NCI-H69 (cell line): ENCODE measurements at places on chromosomes 13 and 19.

GRCh38 chr13:91167706-91168385, 179.6 kb upstream of the MIR17HG start:
- peak; percentile 42 for DNase-seq

DNA sequence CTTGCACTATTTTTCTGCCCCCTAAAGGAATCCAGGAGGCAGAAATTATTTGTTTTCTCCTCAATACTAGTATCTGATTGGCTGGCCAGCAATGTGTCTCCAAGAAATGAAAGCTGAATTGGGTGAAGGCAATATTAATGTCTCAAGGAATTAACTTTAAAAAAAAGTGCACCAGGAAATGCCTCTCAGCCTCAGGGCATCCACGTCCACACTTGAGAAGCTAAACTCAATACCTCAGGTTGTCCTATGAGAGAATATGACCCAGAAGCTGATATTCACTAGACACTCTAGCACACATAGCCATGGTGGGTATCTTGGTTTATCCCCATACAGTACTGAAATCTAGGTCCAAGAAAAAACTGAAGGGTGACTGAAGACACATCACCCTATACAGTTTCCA, 2.1 kb downstream of the ZNF91 start:
- no peak for DNase-seq

- no peak for DNase-seq
Observed at GRCh38 chr13:75102001-75102716, 379.8 kb downstream of the TBC1D4 start.

GRCh38 chr13:58085819-58086218, 454.3 kb downstream of the PCDH17 start:
- DNase-seq = no peak

GRCh38 chr19:5250127-5250659, 90.4 kb downstream of the PTPRS start:
- no peak for DNase-seq

DNA sequence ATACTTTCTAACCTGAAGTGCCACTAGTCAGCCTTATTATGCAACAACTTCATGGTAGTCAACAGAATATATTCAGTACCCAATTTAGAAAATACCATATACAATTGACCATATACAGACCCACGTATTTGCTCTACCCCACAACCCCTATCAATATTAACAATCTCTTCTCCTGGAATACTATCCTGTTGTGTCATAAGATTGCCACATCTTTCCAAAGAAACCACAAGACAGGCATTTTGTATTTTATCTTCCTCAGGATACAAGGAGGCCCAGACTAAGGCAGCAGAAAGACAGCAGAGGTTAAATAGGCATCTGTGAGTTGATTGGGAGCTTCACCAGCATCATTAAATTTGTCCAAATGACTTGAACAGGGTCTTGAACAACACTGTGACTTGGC, 4.5 kb downstream of the SPART start:
- no peak for DNase-seq

DNA sequence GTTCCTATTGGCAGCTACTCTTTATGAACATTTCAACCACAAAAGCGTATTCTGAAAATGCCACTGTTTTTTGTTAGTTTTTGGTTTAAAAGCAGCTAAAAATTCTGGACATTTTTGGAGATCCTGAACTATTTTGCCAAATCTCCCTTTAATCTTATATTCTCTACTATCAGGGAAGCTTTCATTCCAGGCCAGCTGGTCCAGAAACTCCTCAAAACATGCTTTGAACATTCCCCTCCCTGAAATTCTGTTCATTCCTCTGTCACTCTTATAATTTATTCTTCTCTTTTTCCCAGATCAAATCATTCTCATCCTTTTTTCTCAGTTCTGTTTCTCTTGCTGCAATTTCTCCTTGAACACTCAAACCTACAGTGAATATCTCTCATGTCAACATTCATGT, 790.9 kb upstream of the ARGLU1 start:
- no peak for DNase-seq

GRCh38 chr13:41512441-41512840, 55.1 kb downstream of the RGCC start:
- no peak for DNase-seq

GRCh38 chr13:34507630-34508029, 434.4 kb upstream of the NBEA start:
- DNase-seq = no peak

DNA sequence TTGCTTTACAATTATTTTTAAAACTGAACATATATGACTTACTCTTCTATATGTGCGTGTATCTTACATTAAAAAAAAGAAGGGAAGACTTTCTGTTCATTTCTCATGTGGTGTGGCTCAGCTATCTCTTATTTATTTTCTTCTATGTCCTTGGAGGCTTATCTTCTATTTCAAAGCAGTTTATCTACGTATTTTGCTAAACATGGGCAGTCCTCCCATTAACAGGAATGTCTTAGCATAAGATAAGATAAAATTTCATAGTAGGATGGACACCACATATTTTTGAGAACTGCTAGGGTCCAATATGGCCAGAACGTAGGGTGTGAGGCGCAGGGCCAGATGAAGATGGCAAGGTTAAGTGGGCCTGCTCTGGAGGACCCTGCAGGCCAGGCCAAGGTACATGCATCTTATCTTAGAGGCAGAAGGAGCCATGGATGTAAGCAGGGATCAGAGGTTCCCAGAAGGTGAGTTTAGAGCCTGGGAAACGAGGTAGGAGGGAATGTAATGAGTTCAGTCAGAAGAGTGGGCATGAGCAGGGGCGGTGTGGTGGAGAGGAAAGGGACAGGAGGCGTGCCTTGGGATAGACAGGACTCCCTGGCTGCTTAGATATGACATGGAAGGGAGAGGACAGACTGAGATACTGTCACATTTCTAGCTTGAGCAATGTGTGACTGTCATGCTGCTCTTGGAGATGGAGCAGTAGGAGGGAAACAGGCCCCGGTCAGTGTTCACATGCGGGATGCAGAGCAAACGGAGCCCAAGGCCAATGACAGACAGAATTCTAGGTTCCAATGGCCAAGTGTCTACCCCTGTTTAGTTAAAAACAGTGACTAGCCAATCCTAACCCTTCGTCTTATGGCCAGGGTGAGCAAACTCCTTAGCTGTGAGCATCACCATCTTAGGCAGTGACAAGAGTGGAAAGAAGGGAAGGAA, 68.6 kb upstream of the MEDAG start:
- DNase-seq = no peak

DNA sequence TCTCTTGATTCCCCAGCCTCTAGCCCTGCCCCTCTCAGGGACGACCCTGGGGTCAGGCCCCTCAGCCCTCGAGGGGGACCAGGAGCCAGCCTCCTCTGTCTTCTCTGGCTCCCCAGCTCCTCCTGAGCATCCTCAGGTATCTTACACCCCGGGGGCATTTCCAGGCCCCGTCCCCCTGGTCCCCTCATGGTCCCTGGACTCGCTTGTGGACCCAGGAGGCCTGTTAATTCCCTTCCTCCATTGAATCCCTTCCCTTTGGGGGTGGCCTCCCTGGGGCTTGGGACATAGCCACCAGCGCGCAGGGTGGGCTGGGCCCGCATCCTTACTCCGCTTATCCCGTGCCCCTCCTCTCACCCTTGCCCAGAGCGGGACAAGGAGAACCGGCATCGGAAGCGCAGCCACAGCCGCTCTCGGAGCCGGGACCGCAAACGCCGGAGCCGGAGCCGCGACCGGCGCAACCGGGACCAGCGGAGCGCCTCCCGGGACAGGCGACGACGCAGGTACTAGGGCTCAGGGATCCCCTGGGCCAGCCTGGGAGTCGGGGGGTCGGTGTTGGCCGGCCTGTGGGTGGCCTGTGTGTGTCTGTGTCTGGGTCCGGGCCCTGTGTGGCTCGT, 4.1 kb downstream of the U2AF2 start:
- DNase-seq = no peak

- peak; percentile 9 for DNase-seq
Observed at GRCh38 chr13:43558326-43558725, 228.4 kb downstream of the ENOX1 start.

- DNase-seq = peak; percentile 75
Observed at GRCh38 chr19:17553256-17553655, 2.2 kb upstream of the COLGALT1 start.

GRCh38 chr13:48571126-48571913, 38.4 kb upstream of the RCBTB2 start:
- no peak for DNase-seq

- DNase-seq = no peak
Observed at GRCh38 chr19:30364866-30365800, 7.1 kb upstream of the ZNF536 start.

DNA sequence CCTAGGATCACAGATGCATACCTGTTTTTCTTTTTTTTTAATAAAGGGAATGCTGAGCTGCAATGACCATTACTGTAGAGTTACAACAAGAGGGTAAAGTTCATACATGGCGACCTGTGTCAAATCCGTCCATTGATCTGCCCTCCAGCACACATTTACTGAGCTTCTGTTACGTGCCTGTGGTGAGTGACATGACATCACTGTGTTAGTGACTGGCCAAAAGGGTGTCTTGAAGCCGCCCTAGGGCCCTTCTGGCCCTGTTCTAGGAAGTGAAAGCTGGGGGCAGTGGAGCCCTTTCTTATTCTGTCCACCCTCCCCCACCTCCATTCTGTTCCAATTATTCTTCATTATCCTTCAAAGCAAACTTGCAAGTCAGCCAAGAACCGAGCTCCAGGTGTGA, 66.3 kb downstream of the ZIC5 start:
- DNase-seq = peak; percentile 95

DNA sequence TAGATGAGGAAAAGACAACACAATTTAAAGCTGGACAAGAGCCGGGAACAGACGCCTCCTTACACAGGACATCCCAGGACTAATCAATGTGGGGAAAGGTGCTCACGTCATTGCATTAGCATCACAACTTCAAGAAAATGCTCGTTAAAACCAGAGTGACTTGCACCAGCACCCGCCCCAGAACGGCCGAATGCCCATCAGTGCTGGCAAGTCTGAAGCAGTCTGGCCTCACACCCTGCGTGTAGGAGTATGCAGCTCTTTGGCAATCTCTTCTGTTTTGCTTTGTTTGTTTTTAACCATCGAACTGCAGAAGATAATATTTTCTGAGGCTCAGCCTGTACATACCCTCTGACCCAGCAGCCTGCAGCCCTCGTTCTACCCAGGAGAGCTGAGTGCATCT, 44.8 kb upstream of the LDLR start:
- no peak for DNase-seq

GRCh38 chr19:35915443-35915842, 7.3 kb upstream of the TYROBP start:
- no peak for DNase-seq

DNA sequence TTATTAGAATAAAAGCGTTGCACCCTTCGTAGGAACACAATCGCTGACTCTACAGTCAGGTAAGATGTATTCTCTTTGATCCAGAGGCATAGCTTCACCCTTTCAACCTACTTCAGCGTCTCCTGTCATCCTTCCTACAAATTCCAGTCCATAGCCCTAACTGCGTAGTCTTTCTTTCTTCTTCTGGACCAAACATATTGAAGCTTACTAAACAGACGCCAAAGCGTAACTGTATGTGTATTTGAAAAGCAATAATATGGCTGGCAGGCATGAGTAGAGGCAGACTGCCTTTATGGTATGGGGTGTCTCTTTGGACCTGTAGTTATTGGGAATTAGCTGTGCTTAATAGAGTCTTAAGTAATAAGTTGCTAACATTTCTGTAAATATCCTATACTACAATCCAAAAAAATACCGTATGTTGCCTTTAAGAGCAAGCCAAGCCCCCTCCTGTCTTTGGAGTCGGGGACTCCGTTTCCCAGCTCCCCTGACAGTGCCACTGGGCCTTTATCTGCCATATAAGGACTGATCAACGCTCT, 392 bp upstream of the ZNF548 start:
- DNase-seq = peak; percentile 28

GRCh38 chr19:6076675-6077463, 33.4 kb downstream of the RFX2 start:
- no peak for DNase-seq

DNA sequence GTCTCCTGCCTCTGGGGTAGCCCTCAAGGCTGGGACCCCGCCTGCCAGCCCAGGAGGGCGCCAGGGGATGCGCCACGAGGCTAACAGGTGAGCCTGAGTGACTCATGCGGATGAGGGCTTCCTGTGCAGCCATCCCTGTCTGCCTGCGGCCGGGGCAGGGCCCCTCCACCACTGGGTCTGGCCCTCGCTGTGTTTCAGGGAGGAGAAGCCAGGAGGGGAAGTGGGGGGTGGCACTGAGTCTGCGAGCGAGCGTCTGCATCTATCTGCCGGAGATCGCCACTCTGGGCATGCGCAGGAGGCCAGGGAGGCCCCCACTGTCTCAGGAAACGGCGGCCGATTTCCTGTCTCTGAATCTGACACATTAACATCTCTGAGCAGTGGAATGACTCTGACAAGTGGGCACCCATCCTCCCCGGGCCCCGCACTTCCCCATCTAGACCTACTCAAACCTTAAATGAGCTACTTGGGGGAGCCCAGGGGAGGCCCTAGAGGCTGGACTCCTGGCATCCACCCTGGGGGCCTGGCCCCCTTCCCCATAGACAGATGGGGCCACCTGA, 19.7 kb downstream of the RFX1 start:
- DNase-seq = peak; percentile 92

- no peak for DNase-seq
Observed at GRCh38 chr19:38687837-38688378, 40.5 kb downstream of the ACTN4 start.

- DNase-seq = no peak
Observed at GRCh38 chr13:24284889-24285565, 24.4 kb upstream of the C1QTNF9 start.

DNA sequence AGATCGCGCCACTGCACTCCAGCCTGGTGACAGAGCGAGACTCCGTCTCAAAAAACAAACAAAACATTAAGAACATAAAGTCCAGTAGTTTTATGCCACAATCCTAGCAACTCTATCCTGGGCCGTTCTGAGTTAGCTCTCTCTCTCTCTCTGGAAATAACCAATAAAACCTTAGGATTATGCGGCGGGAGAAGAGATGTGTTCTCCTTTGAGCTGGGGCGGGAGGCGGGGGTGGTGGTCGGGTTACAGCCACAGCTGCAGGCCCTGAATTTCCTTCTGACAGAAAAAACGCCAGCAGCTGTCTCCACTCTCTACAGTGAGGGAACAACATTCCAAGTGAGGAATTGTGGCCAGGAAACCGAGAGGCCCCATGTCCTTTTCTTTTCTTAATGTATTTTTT, 9.1 kb upstream of the PNMA8A start:
- DNase-seq = no peak

DNA sequence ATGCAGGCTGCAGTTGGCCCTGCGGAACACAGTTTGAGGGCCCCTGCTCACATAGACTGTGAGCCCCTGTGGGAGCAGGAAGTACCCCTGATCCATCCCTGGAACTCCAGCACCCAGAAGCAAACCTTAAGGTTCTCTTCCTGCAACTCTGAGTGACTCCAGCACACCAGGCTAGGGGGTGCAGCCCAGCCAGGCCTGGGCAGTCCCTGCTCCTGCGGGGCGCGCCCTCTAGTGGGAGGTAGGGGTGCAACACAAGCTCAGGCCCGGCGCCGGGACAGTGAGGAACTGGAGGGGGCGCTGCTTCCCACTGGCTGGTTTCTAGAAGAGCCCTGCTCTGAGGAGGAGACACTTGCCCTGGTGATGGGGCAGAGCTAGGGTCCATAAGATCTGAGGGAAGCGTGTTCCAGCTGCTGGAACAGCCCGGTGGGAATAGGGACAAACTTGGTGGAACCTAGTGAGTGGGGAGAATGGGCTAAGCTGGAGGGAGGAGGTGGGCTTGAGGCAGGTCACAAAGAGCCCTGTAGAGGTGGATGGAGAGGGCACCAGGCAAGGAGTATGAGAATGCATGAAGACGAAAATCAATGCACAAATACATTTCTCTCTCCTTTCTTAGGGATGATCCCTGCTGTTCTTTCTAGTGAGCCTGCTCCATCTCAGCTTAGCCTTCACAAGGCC, 5.0 kb downstream of the ZSCAN5A start:
- peak; percentile 74 for DNase-seq
